ENCODE measurements at places on chromosomes 1 and 21.

DNA sequence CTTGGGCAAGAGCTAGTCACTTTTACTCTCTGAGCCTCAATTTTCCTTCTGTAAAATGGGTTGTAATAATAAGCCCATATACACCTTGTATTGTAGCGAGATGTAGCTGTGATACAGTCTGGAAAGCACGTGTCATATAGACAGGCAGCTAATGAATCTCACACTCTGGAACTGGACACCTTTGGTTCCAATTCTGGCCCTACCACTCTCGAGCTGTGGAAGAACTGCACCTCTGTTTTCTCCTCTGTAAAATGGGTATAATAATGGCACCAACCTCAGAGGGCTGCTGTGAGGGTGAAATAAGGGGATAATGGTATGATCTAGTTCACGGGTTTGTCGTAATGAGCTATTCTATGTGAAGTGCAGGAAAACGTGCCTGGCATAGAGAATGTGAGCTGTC lies 668 bp upstream of the PADI4 start:
- no peak for DNase-seq

GRCh38 chr1:71634159-71634558 lies 553.3 kb upstream of the ZRANB2 start:
- no peak for DNase-seq

DNA sequence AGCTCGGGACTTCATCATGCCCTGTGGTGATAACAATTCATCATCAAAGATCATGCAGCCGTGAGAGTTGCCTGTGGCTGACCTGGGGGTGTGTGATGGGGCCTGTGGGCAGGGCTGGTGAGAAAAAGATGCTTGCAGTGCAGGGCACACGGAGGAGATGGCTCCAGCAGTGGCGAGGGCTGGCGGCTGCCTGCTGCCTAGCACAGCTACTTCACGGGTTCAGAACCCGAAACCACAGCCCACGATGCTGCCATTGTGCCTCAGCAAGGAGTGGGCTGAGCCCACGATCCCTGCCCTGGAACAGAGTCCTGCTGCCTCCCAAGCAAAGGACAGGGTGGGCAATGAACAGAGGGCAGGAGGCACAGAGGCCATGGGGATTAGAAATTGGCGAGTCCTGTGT lies 631 bp upstream of the KRTAP10-9 start:
- no peak for DNase-seq

DNA sequence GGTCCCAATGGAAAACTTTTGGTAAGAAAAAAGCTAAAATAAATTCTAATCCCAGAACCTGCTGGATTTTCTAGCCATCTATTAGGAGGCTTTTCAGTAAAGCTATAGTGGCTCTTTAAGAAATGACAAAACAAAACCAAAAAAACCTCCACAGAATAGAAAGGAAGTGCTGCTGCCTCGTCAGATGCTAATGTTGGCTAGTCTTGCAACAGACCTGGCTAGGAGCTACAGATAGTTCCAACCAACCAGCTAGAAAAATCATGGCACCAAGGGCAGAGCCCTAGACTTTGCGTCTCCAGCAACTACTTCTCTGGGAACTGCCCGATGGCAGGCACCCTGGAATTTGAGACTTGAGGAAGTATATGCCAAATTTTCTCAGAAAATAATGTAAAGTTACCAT lies 7.6 kb downstream of the CD101 start:
- no peak for DNase-seq

GRCh38 chr1:199121047-199121446 lies 482.2 kb downstream of the PTPRC start:
- no peak for DNase-seq

GRCh38 chr1:1630191-1630964 lies 1.6 kb upstream of the MMP23B start:
- DNase-seq = peak; percentile 41

GRCh38 chr1:2879591-2879990 lies 78.1 kb upstream of the TTC34 start:
- no peak for DNase-seq

- no peak for DNase-seq
Observed at GRCh38 chr1:220806408-220806807, 19.7 kb downstream of the MTARC1 start.

DNA sequence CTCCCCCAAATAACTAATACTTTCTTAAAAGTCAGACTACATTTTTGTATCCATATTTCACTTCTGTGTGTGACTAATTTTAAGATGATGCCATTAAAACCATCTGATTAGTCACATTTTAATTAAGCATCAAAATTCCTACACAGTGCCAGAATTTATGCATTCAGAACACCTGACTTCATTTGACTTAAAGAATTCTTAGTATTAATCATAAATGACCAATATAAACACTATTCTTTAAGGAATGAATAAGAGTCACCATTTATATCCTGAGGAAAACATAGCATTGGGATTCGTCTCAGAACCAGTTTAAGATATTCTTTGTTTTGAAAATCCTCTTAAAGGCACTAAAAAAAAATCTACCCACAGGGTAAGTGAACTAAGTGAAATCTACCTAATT lies 37.0 kb downstream of the TM2D1 start:
- no peak for DNase-seq

DNA sequence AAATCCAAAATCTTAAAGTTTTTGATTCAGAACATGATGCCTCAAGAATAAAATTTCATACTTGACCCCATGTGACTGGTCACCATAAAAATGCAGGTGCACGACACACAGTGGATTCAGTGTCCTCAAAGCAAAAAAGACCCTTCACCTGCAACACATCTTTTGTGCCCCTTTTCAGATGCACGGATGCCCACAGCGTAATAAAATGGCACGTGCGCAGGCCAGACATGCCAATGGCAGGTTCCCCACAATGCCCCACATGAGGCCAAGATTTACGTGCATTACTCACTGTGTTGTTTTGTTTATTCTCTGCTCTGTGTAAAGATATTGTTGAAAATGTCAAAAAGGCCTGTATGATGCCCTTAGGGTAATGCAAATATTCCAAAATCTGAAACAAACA lies 9.3 kb downstream of the KCNA10 start:
- DNase-seq = no peak

DNA sequence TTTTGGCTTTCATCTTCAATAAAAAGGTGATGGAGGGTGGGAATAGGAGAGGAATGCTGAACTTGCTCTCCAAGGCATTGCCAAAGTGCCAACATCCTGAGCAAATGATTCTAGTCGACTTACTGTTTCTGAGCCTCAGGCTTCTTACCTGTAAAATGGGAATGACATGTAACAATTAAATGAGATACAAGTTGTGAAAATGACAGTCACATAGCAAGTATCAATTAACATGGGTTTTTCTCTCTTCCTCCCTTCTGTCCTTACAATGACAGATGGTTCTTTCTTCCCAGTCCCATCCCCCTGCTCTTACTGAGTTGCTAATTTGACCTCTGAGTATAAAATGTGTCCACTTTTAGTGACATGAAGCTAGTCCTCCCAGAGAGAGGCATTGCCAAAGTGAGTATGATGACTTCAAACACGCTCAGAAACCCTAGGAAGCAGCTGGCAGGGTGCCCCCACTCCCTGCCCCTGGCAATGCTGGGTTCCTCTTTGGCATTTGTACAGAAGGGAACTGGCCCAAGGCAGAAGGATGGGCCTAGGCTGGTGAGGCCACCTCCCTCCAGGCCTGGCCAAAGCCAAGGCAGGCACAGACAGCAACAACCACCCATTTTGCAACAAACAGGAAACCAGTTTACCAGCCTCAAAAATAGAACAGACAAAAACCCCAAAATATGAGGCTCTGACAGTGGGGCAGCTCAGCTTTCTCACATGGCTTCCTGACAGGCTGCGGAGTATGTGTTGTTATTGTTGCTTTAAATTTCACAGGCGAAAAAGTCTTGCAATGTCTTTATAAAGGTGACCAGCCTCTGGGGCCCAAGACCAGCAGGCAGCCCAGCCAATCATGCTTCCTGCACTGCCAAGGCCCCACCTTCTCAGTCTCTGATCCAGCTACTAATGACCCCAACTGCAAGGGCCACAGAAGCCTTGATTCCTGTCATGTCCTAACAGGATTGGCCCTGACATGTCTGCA lies 115.9 kb downstream of the HIVEP3 start:
- no peak for DNase-seq

GRCh38 chr1:224996266-224996665 lies 66.8 kb downstream of the DNAH14 start:
- DNase-seq = no peak

All from pancreas (tissue), 10 donors.